Activated CD8-positive, alpha-beta T cell treated with anti-CD3 and anti-CD28 coated beads for 36 hours (primary cell): ENCODE measurements at places on chromosomes 7 and 10.
A peak's percentile ranks its signal among the peaks of the same experiment; 100 is the strongest.

DNA sequence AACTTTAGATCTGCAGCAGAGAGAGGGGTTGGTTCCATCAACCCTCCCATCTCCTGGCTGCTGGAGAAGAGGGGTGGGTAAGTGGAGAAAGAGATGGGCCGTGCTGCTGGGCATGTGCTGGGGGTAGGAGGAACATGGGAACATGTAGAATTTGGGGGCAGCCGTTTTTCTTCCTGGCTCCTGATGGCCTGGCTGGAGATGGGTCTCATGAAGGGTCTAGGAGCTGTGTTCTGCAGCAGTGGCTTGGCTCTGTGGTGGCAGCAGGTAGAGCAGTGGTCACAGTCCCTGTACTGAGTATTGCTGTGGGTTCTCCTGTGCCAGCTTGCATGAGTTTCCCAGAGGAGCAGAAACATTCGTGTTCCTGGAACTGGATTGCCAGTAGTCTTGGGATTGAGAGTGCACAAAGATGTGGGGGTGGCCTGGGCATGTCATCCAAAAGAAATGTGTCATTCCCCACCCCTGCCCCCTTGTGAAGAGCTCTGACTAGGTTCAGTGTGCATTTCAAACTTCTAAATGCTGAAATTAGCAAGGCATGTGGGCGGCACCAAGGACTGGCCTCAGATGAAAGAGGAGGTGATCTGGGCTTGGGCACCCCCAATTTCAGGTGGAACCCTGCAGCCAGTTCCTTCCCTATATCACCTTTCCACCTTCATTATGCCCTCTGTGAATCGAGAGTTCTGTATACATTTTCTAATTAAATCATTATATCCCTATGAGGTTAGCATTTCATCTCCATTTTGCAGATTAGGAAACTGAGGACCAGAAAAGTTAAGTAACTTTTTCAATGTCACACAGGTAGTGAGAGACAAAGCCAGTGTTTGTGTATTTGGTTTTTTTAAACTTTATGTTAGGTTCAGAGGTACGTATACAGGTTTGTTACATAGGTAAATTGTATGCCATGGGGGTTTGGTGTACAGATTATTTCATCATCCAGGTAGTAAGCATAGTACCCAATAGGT lies 2.1 kb downstream of the CHST3 start:
- no peak for DNase-seq

DNA sequence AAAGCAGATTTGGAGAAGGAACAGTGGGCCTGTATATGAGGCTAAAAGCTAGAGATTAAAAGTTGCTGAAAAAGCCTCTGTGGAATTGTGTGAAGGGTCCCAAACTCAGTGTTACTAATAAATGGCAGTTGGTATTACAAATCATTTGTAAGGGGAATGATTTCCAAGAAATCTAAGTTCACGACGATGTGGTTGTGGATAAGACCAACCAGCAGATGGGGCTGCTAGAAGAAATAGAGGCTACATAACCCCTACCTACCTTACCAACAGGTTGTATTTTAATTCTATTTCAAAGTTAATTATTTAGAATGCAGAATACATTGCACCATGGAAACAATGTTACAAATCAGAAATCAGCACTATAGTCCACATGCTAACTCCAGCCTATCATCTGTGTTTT lies 377.1 kb downstream of the HPSE2 start:
- no peak for DNase-seq

- DNase-seq, result no peak
Measured at GRCh38 chr7:15967551-15967950, 281.1 kb upstream of the MEOX2 start.

GRCh38 chr10:73865459-73866442 lies 8.6 kb downstream of the CAMK2G start:
- DNase-seq, result peak; percentile 64

DNA sequence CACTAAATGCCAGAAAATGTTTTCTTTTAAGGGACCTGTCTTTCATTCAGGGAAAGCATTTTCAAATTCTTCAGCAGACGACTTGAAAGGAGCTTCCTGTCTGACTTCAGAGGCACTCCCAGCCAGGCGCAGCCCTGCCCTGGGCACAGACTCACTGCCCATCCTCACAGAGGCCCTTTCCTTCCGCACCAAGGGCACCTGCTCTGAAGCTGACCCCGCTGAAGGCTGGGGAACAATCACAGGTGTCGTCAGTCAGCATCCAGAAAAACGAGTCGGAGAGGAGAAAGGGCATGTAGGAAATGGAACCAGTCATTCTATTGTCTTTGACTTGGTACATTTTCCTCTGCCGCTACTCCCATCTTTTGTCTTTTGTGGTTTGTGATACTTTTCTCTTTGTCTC lies 125.3 kb upstream of the PARD3 start:
- no peak for DNase-seq

- DNase-seq, result no peak
Measured at GRCh38 chr7:132942701-132943100, 139.2 kb downstream of the CHCHD3 start.

DNA sequence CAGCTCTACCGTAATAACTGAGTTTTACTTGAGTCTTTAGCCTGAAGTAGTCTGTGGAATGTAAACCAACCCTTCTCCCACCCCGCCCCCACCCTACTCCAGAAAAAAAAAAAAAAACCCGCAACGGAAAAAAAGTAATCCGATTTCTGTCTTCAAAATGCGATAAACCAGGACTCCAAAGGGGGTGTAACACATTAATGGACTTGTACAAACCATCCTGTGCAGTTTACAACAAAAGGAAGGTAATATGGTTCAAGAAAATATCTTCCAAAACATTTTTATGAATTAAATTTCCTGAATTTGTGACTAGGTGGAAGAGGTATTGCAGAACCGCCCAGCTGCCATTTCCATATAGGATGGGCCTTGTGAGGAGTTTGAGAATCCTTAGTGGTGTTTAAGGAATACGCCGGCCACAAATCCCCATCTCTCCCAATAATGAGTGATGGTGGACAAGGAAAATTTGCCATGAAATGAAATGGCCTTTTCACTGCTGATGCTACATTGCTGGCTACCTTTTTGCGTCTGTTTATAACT lies 10.6 kb downstream of the SKIDA1 start:
- no peak for DNase-seq

DNA sequence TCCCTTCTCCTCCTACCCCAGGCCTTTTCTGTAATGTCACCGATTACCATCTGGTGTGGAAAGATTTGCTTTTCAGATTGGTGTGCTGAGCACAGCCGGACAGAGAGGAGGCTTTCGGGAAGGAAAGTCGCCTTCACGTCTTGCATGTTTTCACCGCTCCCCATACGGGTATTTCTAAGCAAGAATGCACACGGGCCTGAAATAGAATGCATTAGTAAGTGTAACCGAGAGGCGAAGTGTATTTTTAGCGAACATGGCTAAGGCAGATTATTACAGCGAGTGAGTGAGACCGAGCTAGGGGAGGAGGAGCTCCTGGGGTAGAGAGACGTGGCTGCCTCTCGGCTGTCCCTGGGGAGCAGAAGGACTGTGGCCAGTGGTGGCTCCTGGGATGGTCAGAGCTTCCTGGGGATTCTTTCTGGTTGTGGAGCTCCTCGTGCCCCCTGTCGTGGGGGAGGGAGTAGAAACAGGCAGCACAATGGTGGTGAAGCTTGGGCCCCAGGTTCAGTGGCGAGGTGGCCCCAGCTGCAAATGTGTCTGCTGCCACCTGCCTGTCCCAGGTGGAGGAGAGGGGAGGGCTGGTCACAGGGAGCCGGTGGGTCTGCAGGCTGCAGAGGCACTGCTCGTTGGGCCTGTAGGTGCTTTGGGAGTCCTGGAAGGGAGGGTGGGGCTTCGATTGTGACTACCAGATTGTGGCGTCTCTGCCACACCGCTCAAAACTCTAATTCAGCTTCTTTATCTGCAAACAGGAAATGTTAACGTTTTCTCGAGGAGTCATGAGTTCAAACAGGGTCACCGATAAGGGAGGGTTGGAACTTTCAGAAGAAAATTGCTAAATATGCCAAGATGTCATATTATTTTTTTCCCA lies 135.8 kb downstream of the CAMK1D start:
- DNase-seq, result peak; percentile 54

DNA sequence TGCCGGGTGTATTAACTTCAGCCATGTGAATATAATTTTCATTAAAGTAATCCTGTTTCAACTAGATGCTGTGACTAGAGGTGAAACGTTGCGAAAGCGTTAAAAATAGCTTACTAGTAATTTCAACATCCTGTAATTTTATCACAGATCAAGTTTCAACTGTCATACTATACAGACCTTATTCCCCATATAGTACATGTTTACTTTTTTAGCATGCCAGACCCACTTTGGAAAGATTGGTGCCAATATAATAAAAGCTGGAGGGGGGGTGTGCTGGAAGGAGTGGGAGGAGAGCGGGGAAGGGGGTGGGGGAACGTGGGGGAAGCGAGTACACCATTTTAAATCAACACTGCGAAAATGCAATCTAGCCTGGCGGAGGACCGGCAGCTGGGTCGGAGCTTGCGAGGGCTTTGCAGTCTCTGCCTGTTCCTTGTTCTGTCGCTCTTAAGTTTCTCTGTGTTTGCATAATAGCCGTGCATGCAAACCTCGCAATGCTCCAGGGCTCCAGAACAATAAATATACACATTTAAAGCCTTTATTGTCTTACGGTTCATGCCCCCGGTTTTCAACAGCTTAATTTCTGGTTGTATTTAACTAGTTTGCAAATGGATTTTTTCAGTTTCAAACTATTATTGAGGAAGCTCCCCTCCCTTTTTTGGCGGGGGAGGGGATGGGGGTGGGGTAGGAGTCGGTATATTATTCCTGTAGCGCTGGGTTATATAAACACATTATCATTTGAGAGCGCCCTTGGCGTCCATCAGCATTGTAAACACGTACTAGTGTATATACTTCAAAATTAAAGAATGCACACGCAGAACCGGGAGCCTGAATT lies 1.3 kb upstream of the ARID5B start:
- peak; percentile 74 for DNase-seq

- DNase-seq, result no peak
Measured at GRCh38 chr10:125084614-125085257, 75.6 kb downstream of the CTBP2 start.

GRCh38 chr10:5679606-5680005 lies 5.0 kb upstream of the TASOR2 start:
- DNase-seq, result no peak

GRCh38 chr7:71135663-71136062 lies 3.7 kb downstream of the GALNT17 start:
- no peak for DNase-seq

DNA sequence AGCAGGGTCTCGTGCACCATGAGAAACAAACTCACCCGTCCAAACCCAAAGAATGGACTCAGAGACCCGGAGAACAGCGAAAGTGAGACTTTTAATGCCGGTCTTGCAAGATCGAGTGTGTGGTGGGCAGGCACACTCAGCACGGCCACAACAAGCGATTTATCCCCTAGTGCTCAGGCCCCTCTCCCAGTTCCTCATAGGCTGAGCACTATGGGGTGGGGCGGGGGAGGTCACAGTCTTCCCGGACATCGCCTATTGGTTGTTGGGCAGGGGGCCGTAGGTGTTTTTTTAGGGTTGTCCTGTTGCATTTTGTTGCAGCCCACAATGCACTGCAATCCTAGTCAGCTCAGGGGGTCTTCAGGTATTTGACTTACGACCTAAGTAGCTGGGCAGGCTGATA lies 608.3 kb upstream of the FOXK1 start:
- no peak for DNase-seq

DNA sequence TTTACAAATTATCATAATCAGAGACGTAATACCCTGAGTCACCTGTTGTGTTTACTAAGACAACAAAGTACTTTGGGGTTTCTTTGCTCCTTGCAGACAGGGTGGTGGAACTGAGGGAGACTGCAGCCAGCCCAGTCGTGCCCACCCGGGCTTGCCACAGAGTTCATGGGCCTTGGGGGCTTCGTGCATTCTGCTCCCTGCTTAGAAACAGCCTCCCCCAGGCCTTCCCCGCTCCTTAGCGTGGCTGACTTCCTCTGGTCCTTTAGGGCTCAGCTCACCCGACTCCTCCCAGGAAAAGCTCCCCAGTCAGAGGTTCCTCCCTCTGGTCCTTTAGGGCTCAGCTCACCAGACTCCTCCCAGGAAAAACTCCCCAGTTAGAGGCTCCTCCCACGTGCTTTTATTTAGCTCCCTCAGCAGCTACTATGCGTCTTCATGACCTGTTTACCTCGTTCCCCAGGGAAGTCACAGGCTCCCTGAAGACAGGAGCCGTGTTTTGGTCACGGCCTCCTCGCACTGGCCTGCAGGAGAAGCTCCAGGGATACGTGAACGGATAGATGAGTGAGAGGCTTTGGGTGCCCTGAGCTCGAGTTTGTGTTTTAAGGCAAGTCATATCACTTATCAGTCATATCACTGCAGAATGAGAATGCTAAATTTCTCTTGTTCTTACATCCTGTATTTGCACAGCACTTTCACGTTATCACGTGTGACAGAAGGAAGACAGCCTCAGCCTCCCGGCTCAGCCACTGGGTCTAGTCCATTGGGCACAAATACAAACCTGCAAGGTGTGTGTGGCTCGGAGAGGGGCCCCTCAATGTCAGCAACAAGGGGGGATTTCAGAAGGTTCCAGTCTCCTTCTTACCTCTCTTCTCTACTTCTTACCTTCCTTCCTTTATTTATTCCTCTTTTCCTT lies 52.7 kb upstream of the VIPR2 start:
- DNase-seq, result peak; percentile 56

GRCh38 chr10:1241973-1242935 lies 186.1 kb downstream of the WDR37 start:
- DNase-seq, result no peak

DNA sequence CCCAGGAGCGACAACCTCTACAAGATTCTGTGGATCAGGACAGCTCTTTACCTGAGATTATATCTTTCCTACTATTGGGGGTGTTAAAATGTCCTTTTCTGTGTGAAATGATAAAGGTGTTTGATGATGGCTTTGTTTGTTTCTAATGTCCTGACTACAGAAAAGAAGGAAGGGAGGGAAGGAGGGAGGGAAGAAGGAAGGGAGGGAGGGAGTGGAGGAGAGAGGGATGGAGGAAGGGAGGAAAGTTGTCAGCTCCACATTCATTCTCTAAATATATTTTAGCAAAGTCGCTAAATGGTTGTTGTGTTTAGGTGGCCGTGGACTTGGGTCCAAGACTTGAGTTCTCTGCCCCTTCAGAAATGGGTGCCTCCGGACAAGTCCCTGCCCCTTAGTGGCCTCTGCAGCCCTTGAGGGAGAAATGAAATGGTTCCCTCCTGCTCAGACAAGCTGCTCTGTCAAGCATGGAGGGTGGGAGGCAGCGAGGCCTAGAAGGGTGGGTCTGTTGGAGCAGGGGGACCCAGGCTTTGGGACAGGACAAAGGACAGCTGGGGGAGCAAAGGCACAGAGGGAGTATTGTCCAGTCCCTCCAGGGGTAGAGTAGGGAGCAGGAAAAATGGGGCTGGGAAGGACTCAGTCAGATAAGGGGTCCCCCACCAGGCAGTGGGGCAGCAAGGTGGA lies 4.4 kb downstream of the RGS10 start:
- DNase-seq, result no peak

GRCh38 chr10:61411706-61412105 lies 41.5 kb downstream of the TMEM26 start:
- DNase-seq, result no peak

DNA sequence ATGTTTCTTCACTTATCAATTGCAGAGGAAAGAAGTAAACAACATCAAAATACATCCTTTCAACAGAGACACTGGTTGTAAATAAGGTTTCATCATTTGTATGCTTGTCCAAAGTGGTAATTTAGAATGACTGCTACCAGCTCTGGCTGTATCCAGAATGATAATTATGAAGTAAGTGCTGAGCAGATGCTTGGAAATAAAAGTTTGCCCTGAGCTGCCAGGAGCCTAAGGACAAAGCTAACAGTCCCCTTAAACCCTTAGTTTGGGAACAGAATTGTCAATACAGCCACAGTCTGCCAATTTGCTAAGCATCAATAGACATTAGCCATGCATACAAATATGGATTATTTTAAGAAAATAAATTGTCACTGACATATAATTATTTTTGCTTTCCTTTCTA lies 147.0 kb upstream of the SLC13A1 start:
- DNase-seq, result no peak
